ENCODE measurements at places on chromosomes 5 and 9. TPM values are rescaled to one million over a fixed set of nuclear protein-coding genes. Genes with fewer than 3 reads are reported as not detected.

- DNase-seq: no peak
Observed at GRCh38 chr5:134114886-134115805, 665 bp downstream of the TCF7 start.

The FBP2 gene
- not detected for polyA plus RNA-seq

The OBP2B gene
- 0.34 TPM for polyA plus RNA-seq

The RPL35 gene
- 925 TPM for polyA plus RNA-seq
